ENCODE measurements at places on chromosomes 6 and 20.
A peak's percentile ranks its signal among the peaks of the same experiment; 100 is the strongest.

DNA sequence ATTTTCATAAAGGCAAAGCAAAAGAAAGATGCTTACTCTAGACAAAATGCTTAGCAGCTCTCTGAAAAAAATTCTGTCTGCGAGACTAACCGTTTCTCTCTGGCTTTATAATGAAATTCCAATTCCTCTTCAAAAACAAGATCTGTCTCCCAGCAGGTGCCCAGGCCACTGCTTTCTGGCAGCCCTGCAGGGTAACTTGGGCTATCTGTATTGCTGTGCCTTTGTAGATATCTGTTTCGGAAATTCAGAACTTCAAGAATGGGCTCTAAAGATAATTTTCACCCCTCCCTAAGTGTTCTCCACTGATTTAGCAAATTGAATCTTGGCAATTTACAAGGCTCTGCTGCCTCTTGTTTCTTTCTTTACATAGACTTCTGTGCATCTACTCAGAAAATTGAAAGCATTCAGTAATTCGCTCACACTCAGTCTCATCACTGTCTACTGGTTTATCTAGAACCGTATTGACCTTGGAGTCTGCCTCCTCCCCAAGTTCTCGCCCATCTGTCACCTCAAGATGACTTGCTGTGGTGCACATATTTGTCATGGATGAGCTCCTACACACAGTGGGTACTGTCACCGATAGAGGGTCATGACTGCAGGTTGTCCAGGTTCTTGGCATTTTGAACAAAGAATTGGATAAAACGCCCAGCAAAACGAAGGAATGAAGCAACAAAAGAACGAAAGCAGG is 26.4 kb upstream of the FABP7 start:
- no peak for DNase-seq

DNA sequence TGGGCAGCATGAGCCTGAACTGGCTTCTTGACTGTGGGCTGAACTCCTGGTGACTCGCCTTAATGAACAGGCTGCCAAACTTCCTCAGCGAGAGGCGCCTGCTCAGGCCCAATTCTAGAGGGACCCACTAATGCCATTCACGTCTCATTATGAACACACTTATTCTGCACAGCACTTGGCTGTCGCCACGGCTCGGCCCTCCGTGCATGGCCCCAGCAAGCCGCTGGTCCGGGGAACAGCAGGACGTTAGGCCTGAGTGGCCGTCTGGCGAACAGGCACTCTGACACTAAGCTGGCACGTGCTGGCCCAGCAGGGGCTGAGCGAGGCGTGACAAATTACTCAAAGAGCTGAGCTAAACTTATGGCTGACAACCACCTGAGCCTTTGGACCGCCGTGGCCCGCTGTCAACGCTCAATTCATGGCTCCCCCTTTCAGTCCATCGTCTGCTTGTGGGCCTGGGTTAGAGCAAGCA is 45.9 kb downstream of the INSM1 start:
- no peak for DNase-seq

DNA sequence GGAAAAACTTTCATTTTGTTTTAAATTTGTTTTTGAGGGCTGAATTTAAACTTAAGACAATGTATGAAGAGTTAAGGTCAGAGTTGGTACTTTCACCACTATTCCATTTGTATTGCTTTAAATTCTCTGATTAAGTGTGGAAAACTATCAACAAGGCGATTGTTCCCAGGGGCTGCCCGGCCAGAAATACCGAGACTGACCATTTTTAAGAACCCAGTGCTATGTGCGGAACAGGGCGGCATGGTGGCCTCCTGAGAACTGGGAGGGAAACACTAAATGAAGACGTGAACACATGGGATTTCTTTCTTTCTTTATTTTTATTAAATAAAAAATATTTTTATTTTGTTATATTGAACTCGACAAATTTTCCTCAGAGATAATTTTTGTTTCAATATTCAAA is 221.2 kb upstream of the QKI start:
- DNase-seq: no peak

DNA sequence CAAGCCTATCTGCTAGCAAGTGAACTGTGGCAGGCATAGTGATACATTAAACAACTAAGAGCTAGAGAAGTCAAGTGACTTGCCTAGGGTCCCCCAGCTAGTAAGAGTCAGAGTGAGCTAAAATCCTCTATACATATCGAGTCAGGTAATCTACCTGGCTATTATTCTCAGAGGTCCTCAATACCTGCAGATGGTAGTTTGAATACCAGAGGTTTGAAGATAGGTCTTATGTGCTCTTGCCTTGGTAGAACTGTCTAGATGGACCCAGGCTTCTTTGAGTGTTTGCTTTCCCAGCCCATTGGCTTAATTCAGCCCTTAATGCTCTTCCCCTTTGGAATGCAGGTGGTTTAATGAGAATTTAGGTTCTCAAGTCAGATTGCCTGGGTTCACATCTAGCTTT is 1.1 kb downstream of the ERGIC3 start:
- DNase-seq: no peak

GRCh38 chr6:37816599-37817375 is 2.7 kb upstream of the ZFAND3 start:
- DNase-seq: no peak

DNA sequence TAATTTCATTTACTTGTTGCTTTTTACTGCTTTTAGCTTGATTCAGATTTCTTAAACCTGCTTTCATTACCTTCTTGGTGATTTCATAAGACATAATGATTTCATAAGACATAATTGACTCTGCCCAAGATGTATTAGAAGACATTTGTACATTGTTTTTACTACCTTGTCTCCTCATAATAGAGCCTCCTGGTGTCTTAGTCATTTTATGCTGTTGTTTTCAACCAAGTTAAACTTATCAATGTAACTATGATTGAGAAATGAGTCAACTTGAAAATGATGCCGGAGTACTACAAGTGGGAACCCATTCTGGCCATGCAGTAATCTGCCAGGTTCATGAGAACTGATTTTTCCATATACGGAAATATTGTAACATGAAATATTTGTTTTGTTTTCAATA is 573.6 kb downstream of the MMUT start:
- DNase-seq: no peak

GRCh38 chr6:34511214-34511914 is 44.8 kb downstream of the SPDEF start:
- DNase-seq: no peak

DNA sequence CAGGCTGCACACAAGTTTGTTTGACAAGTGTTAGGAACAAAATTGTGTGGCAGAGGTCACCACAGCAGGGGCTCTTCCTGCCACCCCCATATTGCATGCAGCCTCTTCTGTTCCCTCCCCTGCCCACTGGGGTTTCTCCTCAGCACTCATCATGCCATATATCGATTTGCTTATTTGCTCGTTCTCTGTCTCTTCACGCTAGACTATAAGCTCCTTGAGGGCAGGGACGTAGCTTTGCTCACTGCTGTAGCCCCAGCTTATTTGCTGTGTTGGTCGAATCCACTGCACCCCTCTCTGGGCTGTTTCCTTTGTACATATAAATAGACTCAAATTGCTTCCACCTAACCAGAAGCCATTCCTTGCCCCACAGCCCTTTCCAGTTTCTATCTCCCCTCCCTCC is 19.6 kb downstream of the MAS1 start:
- DNase-seq: no peak

DNA sequence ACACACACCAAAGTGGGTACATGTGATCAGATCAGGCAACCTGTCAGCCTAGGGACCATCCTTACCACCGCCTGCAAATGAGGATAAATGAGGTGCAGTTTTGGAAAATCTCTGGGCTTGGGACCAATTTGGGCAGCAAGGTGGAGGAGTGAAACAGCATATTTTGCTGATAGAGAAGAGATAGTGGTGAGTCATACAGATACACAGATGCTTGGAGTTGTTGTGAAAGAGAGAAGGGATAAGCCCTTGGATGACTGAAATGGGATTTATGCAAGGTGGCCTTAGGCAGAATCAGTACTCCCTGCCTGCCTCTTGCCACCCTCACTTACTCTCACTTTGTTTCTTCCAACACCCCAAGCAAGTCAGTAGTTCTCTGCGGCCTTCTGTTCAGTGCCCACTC is 34.7 kb downstream of the BMP2 start:
- no peak for DNase-seq

GRCh38 chr6:135311446-135312200 is 130.5 kb downstream of the MYB start:
- DNase-seq: no peak

DNA sequence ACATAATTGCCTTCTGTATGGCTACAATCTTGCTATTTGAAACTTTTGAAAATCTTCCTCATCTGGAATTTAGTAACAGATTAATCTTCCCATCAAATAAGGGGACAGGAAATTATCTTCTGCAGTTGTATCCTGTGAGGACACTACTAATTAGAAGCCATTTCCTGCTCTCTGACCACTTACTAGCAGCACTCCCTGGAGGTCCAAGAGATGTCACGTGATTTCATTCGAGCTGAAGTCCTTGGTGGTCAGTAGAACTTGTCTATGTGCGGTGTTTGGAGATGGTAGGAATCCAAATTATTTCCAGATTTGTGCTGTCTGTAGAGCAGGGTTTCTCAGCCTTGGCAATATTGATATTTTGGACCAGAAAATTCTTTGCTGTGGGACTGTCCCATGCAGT is 202.5 kb downstream of the TFAP2B start:
- DNase-seq: no peak

DNA sequence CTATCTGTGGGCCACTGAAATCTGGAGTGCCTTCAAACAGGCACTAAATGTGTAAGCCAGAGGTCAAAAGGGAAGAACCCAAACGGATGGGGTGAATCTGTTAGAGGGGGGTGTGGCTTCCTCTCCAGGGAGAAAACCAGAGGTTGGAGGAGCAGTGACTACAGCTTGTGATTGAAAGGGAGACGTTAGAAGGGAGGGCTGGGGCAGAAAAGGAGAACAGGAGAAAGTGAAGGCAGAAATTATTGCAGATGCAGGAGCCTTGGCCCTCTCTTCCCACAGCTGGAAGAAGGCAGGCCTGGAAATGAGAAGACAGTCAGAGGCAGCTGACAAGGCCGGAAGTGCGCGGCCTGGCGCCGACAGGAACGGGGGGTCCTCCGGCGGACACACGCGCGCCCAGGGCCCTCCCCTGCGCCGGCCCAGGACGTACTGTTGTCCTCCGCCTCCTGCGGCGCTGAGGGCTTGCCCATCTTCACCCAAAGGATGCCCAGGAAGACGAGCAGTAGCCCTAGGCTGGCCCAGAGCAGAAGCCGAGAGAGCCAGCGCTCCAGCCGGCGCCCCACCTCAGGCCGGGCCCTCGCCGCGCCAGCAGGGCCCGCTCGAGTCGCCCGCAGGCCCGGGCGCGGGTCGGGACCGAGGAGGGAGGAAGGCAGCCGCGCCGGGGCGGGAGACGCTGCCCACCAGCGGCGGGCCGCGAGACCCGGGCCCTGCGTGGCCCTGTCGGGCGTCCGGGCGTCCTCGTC is 806 bp downstream of the LEMD2 start:
- peak; percentile 74 for DNase-seq

DNA sequence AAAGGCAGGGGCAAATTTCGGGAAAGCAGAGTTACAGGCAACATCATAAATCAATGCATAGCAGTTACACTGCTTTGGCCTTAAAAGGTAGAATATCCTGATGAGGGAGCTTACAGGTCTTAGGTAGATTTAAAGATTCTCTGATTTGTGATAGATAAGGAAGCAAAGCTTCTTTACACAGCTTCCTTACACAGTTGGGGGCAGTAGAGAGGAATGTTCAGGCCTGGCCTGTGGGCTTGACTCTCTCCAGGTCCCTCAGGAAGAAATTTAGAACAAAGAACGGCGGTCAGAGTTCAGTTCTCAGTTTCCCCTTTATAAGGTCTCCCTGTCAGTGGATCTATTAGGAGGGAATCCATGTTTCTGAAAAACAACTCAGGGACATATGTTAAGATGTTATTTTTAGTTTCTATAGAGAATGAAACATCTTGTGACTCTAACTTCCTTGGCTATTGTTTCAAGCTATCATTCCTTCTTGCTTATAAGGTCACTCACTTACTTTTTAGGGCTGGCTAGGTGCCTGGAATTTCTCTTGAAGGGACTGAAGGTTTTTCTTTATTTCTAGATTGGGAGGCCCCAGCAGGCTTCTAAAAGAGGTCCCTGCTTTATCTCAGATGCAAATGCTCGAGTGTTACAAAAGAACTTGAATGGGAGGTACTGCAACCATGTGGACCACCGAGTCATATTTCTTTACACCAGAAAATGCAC is 11.8 kb downstream of the HLA-B start:
- no peak for DNase-seq

DNA sequence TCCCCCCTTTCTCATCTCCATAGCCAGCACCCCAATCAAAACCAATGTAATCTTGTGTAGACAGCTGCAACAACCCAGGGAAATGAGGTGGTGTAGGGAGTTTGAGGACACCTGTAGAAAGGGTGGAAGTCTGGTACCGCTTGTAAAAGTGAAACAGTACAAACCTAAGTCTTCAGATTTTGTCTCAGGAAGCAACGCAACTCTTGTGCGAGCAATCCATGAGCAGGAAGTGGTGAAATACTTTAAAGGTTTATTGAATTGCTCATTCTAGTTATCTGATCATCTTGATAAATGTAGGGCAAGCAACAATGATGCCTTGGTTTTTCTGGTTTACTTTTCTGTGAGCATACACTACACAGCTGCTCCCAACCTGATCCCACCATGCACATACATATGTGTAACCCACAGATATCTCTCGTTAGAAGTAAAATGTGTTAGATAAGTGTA is 71.1 kb upstream of the THEMIS start:
- peak; percentile 79 for DNase-seq

DNA sequence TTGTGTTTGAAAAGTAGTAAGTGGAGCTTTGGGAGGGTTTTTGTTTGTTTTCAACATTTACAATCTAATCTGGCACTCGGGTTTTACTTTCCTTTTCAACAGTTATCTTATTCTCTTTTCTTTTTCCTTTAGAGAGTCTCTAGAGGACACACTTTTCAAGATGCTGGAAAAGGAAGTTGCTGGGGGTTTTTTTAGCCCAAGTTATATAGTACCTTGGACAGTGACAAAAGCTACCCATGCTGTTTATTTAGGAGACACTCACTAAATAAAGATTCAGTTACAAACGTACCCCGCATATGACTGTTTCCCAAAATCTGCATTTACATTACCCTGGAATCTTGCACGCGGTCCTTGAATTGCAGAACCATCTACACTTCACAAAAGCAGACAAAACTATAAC is 78.8 kb downstream of the MAP7 start:
- DNase-seq: peak; percentile 6

GRCh38 chr6:90065173-90065572 is 170.9 kb downstream of the GJA10 start:
- no peak for DNase-seq

DNA sequence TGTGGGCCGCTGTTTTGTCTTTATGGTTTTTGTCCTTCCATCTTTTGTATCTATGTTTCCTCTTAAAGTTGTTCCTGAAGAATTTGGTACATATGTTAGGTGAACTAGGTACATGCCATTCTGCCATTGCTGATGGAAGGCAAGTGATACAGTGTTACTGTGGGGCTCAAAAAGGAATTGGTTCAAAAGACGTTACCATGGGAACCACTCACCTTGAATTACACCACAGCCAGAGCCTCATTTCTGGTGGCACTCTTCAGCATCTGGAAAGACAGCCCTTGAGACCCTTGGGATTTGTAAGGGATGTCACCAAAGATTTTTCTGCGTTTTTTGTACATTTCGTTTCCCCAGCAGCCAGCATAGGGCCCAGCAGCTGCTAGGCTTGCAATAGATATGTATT is 31.9 kb downstream of the TMEM181 start:
- no peak for DNase-seq

DNA sequence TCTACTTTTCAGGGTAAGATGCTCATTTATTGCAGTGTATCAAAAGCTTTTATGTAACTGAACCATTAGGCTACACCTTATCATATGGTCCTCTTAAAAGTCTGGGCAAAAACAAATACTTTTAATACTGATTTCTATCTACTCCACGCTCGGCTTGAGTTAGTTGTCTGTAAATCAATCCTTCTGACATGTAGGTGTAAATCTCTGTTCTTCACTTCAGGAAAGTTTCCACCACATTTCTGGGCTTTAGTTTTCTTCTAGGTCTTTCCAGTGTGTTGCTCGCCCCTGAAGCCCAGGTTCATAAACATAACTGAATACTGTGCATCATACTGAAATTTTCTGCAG is 89.2 kb upstream of the RNF217 start:
- no peak for DNase-seq

All from astrocyte of the spinal cord (primary cell).